Heart right ventricle (tissue), 16 donors: ENCODE measurements at places on chromosomes 6 and 20. TPM values are rescaled to one million over a fixed set of nuclear protein-coding genes. Genes with fewer than 3 reads are reported as not detected.

DNA sequence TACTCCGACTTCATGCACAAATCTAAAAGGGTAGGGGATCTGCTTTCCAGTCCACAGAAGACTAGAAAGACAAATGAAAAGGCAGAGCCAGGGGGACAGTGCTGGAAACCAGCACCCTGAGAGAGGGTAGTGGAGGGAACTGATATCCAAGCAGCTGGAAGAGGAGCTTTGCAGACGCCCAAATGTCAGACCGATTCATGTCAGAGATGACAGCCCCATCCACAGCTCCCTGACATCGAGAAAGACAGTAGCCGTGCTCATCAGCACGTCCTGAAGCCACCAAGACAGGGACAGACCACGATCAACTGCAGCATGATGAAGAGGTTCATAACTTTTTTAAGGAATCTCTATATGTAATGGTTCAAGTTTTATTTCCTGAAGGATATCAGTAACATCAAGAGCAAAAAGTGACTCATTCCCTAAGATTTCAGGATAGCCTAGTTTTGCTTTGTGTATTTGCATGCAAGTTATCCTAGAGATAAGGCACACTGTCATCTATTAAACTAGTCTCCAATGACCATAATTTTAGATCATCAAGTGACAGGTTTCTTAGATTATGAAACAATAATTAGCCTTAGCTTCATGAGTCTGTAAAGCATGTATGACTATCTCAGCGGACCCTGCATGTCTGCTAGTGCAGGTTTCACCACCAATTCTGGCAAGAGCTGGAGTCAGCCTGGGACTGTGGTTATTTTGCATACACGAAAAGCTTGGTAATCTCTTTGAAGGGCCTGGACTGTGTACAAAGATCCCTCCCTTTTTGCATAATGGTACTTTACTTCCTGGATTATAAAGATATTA is 43.0 kb downstream of the PRDM1 start:
- H3K4me3 ChIP-seq, result no peak overlapping the region
- H3K36me3 ChIP-seq, result no peaks in the 10 kb centered on the region
- H3K27me3 ChIP-seq, result no peaks in the 10 kb centered on the region
- H3K4me1 ChIP-seq, result no peaks in the 10 kb centered on the region
- no peak overlapping the region for H3K27ac ChIP-seq
- no peak for DNase-seq

DNA sequence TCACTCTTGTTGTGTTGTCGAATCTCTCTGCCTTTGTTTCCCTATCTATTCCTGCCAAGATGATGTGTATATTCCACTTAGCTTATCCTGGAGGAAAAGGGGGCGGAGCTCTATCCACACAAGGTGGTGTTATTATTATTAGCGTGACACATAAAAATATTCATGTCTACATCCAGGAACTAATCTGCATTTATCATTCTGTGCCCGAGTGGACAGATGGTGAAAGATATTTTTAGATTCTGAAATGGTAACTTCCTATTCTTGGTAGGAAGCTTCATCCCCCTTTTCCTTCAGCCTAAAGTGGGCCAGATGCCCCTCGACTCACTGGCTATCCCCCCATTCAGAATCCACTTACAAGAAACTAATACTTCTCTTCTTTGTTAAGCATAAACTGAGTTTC is 2.0 kb downstream of the XKR7 start:
- peaks cover 69% of the 10 kb centered on the region for H3K27me3 ChIP-seq
- no peak for DNase-seq
- no peak overlapping the region for H3K4me3 ChIP-seq
- no peak overlapping the region for H3K27ac ChIP-seq
- H3K36me3 ChIP-seq, result no peaks in the 10 kb centered on the region

DNA sequence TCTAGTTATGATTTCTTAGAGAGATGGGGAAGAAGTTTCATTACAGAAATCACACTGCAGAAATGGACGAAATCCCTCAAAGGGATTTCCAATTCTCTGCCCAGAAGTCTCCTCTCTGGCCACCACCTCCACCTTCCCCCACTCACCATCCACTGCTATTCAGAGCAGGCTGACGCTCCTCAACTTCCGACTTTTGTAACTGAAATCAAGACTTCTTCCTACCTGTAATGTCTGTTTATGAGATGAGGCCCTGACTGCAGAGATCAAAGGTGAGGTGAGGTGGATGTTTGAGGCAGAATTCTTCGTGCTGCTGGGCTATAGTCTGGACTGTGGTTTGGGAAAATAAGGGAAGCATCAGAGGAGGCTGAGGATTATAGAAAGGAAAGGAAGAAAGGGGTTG is 385.2 kb upstream of the ARID1B start:
- H3K36me3 ChIP-seq, result no peaks in the 10 kb centered on the region
- no peak overlapping the region for H3K27ac ChIP-seq
- no peak overlapping the region for H3K4me3 ChIP-seq
- no peaks in the 10 kb centered on the region for H3K4me1 ChIP-seq
- H3K27me3 ChIP-seq, result peaks cover 9% of the 10 kb centered on the region

GRCh38 chr20:24697411-24697810 is 228.0 kb downstream of the SYNDIG1 start:
- no peak for DNase-seq
- H3K4me1 ChIP-seq, result peaks cover 20% of the 10 kb centered on the region
- no peak overlapping the region for H3K4me3 ChIP-seq
- no peaks in the 10 kb centered on the region for H3K36me3 ChIP-seq
- peaks cover 4% of the 10 kb centered on the region for H3K27me3 ChIP-seq
- no peak overlapping the region for H3K27ac ChIP-seq

- no peak overlapping the region for H3K27ac ChIP-seq
- H3K4me3 ChIP-seq, result no peak overlapping the region
- DNase-seq, result no peak
- no peaks in the 10 kb centered on the region for H3K36me3 ChIP-seq
Observed at GRCh38 chr20:63814891-63815614, 16.0 kb downstream of the ZBTB46 start.

GRCh38 chr20:44028003-44028730 is 113.5 kb downstream of the TOX2 start:
- peaks cover 27% of the 10 kb centered on the region for H3K27me3 ChIP-seq
- DNase-seq, result no peak
- no peak overlapping the region for H3K4me3 ChIP-seq

DNA sequence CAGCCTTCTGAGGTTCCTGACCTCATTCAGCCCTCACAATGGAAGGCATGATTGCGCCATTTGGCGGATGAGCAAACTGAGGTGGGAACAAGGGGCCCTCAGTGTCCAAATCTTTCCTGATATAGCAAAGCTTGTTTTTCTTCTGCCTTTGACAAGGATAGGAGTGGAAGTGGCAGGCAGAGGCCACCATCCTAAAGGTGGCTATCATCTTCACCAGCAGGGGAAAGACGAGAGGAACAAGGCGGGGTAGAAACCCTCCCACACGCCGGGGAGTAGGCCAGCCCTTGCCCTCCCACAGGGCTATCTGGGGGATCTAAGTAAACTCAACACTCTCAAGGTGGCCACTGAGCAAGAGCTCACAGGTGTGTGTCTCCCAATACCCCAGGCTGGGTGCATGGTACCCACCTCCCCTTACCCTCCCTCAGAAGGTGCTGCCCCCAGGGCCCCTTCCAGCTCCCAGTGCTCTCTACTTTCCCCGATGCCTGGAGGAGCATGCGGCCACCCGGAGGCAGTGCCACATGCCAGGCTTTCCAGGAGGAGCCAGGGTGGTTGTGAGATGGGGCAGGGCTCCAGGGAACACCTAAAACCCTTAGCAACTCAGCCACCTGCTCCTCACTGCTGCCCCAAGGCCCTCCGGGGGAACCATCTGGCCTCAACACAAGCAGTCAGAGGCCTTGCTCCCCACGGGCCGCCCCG is 11.2 kb downstream of the SPDEF start:
- H3K27ac ChIP-seq, result no peak overlapping the region
- no peaks in the 10 kb centered on the region for H3K27me3 ChIP-seq
- no peak overlapping the region for H3K4me3 ChIP-seq
- no peaks in the 10 kb centered on the region for H3K36me3 ChIP-seq
- DNase-seq, result no peak

DNA sequence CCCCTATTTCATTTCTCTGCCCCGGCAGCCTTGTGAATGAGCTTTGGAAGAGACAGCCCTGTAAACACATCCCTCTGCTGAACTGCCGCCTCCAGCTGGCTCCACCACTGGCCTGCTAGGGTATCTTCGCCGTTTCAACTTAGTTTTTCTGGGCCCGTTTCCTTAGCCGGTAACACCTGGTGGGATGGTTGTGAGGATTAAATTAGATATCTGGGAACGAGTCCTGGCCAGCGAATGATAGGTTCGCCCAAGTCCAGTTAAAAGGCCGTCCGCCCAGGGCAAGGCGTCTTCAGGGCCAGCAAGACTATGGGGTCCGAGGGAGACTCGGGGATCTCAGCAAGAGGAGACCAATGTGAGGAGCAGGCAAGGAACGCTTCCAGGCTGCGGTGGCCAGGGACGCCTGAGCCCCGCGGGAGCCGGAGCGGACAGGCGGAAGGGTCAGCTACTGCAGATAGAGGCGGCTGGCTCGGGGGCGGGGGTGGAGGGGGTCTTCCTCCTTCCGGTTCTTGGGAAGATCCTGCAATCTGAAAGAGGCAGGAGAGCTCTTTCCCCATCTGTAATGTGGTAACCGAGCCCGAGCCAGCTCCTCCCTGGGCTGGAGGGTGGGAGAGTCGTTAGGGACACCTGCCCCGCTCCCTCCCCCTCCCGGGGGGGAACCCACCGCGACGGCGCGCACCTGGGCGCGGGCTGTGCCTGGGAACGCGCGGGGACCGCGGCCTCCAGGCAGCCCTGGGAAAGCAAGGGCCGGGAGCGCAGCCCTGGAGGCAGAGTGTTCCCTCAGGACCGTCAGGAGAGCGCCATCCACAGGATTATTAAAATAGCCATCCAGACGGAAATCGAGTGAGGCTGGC is 4.5 kb upstream of the PTCRA start:
- peaks cover 16% of the 10 kb centered on the region for H3K27me3 ChIP-seq
- DNase-seq, result no peak
- H3K27ac ChIP-seq, result no peak overlapping the region
- H3K4me3 ChIP-seq, result peak overlapping the region; percentile 39
- H3K36me3 ChIP-seq, result no peaks in the 10 kb centered on the region
- H3K4me1 ChIP-seq, result peaks cover 7% of the 10 kb centered on the region

DNA sequence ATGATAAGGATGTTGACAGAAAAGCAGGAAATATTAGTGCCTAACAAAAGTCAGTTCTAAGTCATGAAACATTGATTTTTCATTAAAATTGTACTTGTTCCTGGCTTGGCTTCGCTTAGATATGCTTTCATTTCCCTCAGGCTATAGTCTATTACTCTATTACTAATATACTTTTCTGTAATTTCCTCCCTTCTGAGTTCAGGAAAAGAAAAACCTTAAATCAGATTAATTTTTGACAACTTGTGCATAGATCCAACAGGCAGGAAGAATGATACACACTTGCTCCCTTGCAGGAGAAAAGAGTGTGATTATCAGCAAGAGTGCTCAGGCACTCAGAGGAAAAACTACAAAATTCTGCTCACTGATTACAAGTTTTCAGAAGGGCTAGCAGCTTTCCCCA is 145.2 kb upstream of the THEMIS start:
- H3K4me3 ChIP-seq, result no peak overlapping the region
- H3K36me3 ChIP-seq, result peaks cover 12% of the 10 kb centered on the region
- H3K27me3 ChIP-seq, result no peaks in the 10 kb centered on the region
- no peak for DNase-seq
- H3K4me1 ChIP-seq, result no peaks in the 10 kb centered on the region

GRCh38 chr6:51704932-51705540 is 382.4 kb downstream of the PKHD1 start:
- H3K27ac ChIP-seq, result no peak overlapping the region
- H3K27me3 ChIP-seq, result no peaks in the 10 kb centered on the region
- no peak overlapping the region for H3K4me3 ChIP-seq
- no peaks in the 10 kb centered on the region for H3K36me3 ChIP-seq

- H3K4me3 ChIP-seq, result no peak overlapping the region
- H3K36me3 ChIP-seq, result no peaks in the 10 kb centered on the region
- no peaks in the 10 kb centered on the region for H3K27me3 ChIP-seq
- H3K27ac ChIP-seq, result no peak overlapping the region
- DNase-seq, result no peak
- no peaks in the 10 kb centered on the region for H3K4me1 ChIP-seq
Observed at GRCh38 chr6:84166395-84166794, 61.0 kb downstream of the CEP162 start.

GRCh38 chr6:156131221-156131903 is 645.8 kb upstream of the ARID1B start:
- H3K27ac ChIP-seq, result no peak overlapping the region
- no peak overlapping the region for H3K4me3 ChIP-seq
- H3K4me1 ChIP-seq, result no peaks in the 10 kb centered on the region

The IL17F gene
- total RNA-seq, result not detected

The IMPG1 gene
- total RNA-seq, result not detected

The OXT gene
- not detected for total RNA-seq

The CAP2 gene
- 182 TPM for total RNA-seq

The ABHD16B gene
- not detected for total RNA-seq

The IBTK gene
- 29.5 TPM for total RNA-seq

The TAGAP gene
- total RNA-seq, result 2.1 TPM
